ENCODE measurements at places on chromosomes 5 and 9.

- no peak for DNase-seq
Measured at GRCh38 chr5:131423056-131423455, 159.2 kb downstream of the CDC42SE2 start.

- no peak for DNase-seq
Measured at GRCh38 chr5:141100243-141100805, at the start of gene PCDHB3. Gene PCDHB3, plus strand, starts transcription at chr5:141100473. Its CDS starts 177 bp downstream, at chr5:141100650.

GRCh38 chr9:79742110-79742721, 170.5 kb downstream of the TLE4 start:
- no peak for DNase-seq

DNA sequence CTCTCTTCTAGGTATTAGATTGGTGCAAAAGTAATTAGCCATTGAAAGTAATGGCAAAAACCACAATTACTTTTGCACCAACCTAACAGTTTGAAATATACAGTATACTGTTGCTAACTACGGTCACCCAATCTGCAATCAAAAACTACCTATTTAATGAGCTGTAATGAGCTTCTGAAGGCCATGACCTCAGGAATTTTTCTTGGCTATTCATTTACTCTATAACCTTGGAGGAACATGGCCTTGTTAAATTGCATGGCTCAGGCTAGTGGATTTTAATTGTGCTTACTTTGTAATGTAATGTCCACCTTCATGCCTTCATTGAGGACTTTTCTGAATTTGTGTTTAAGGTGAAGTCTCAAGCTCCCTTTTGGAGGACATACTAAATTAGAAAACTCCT, 24.7 kb downstream of the DNAH5 start:
- DNase-seq, result no peak

DNA sequence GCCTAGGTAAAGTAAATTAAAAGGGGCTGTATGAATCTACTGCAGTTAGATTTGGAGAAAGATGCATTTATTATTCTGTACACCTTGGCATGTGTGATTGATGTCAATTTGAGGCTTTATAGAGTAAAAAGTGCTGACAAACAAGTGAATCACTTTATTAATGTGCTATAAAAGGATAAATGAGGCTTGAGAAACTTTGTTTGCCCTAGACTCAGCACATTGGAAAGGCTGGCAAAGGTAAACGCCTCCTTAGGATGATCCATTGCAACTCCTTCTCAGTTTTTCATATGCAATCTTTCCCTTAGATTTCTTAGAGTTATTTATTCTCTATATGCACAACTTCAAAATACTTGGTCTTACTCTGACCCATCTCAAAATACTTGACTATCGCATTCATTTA, 369.0 kb downstream of the HINT1 start:
- no peak for DNase-seq

DNA sequence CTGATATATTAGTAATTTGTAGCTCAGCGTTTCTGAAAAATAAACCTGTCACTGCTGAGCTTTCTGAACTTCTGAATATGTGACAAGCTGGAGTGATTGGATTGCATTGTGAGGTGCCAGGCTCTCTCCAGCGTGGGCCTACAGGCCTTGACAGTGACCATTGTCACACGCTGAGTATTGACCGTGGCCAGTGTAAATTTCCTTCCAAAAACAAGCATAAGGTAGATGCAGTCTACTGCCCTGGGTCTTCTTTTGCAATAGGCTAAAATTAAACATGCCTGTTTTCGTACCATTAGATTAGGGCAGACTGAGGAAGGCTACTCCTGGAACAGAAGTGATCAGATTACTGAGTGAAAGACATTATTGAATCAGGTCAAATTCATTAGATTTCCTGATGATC, 60.2 kb downstream of the SPEF2 start:
- no peak for DNase-seq

DNA sequence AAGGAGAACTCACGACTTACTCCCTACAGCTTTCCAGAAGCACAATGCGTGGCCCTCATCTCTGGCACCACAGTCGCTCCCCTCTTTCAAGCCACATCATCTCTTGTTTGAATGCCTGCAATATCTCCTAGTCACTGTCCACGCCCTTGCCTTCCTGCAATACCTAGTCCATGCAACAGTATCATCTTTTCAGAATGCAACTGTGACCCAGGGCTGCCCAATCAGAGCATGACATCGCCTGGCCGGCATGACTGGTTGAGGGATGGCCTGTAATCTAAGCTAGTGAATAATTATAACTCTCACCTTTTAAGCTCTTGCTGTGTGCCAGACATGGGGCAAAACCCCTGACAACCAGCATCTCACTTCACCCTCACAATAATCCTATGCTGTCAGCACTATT, 52.5 kb upstream of the CPEB4 start:
- no peak for DNase-seq

DNA sequence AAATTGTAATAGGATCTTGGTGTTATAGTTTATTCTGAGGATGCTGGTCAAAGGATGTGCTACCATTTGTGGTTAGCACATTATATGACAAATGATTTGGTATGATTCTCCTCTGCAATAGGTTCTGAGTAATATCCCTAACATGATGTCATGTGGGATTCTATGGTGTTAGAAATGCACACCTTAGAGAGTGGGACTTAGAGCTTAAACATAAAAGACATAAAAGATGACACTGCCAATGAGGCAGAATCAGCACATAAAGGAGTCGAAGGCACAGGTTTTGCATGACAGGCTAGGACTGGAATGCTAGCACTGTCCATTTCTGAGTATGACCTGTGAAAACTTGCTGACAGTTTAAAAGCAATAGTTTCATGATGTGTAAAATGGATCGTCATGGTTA, 100.4 kb downstream of the OSTF1 start:
- no peak for DNase-seq

DNA sequence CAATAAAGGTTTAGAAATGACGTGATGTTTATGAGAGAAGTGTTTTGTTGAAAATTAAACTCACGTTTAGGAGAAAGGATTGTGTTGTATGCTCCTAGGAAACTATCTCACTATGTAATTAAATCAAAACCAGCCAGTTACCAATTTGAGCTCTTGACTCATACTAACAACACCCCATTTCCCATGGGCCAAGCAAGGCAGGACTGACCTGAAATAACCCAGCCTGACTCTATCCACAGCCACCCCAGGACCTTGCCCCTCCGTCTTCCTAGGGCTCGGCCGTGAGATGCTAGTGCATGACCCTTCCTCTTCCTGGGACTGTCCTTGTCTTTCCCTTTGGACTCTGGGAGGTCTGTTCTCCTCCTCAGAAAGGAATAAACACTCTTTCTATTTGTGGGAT, 16.4 kb downstream of the TLR4 start:
- no peak for DNase-seq

GRCh38 chr9:13804532-13804931, 509.4 kb downstream of the NFIB start:
- DNase-seq, result no peak

DNA sequence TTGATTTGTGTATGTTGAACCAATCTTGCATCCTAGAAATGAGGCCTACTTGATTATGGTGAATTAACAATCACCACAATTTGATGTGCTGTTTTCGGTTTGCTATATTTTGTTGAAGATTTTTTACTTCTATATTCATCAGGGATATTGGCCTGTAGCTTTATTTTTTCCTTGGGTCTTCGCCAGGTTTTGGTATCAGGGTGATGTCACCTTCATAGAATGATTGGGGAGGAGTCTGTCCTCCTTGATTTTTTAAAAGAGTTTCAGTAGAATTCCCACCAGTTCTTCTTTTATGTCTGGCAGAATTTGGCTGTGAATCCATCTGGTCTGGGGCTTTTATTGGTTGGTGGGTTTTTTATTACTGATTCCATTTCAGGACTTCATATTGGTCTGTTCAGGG, 115.2 kb downstream of the CPLANE1 start:
- DNase-seq, result no peak

DNA sequence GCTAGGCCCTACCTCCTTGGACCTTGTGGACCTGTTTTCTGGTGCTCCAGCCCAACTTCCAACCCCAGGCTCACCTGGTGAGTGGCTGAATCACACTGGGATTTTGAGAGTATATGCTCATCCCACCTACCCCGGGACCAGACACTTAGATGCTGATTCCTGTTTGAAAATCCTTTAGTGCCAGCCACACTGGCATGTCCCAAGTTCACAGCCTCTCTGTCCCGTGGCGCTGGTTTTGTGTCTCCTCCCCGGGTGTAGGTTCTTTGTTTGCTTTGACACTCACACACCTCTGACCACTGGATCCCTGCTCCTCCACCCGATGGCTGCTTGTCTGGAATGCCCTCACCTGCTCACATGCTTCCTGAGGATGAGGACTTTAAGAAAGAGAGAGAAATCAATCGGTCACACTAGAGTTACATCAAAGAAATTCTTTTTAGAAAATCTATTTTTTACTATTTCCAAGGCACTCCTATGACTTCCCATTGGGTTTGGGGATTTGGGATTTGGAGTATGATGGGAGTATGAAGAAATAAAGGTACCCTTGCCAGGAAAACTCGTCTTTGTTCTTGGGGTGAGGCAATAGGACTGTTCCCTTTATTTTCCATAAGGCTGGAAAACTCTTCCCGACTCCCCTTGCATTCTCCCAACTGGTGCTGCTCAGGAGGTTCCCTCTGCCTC, 7.3 kb upstream of the SLC25A48 start:
- no peak for DNase-seq

DNA sequence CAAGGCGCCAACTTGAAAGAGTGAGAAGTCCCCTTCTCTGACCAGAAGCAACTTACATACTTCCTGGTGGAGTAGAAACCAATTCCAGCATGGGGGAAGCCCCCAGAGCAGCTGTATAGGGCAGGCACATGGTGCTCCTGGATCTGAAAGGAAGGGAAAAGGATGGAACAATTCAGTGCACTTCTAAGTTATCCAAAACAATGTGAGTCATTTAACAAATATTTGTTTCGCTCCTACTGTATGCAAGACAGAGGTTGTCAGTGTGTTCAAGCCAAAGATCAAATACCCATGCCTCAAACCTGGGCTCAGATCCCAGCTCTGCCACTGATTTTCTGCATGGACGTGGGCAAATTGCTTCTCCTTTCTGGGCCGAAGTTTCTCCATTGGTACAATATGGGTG, 67.1 kb downstream of the LHX2 start:
- no peak for DNase-seq

GRCh38 chr9:130150779-130151382, 21.3 kb upstream of the NCS1 start:
- no peak for DNase-seq

- no peak for DNase-seq
Measured at GRCh38 chr5:126253406-126253805, 169.8 kb upstream of the GRAMD2B start.

DNA sequence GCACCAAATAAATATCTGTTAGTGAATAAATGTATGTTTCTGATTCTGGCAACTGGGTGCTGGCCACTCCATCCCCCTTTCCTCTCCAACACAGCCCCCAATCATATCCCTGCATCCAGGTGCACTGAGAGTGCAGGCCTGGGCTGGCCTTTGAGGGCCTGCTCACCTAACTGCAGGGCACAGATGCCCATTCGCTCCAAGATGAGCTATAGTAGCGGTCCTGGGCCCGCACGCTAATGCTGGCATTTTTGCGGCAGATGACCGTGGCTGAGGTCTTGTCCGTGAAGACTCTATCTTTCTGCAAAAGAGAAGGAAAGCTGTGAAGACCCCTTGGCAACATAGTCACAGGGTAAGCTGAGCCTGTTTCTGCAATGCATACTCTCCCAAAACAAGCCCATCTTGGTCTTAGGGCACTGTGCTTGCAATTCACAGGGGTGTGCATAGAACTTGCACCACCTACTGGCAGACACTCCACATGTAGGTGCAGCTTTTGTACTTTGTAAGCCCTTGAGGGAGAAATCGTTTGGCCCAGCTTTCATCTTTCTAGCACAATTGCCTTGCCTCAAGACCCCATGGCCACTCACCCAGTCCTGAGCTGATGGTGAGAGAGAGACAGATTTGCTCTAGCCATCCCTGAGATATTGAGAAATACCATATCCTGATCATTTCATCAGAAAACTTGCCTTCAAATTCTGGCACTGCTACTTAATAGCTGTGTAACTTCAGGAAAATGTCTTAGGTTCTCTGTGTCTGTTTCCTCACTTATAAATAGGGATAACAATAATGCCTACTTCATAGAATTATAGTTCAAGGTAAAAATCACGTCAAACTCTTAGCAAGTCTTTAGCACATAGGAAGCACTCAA, 13.5 kb downstream of the IL12B start:
- DNase-seq, result no peak

DNA sequence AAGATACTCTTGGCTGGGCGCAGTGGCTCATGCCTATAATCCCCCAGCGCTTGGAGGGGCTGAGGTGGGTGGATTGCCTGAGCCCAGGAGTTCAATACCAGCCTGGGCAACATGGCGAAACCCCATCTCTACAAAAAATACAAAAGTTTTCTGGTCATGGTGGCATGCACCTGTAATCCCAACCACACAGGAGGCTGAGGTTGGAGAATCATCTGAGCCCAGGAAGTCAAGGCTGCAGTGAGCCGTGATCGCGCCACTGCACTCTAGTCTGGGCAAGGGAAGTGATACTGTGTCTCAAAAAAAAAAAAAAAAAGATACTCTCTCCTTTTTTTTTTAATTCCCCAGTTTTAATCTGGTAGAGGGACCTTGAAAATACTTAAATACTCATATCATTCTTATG, 15.0 kb downstream of the ANKRD33B start:
- DNase-seq, result no peak

- DNase-seq, result no peak
Measured at GRCh38 chr5:33338336-33339110, 102.2 kb upstream of the TARS1 start.

- no peak for DNase-seq
Measured at GRCh38 chr9:19114680-19115270, 12.1 kb upstream of the HAUS6 start.

GRCh38 chr5:93382188-93382825, 198.7 kb downstream of the NR2F1-AS1 start:
- no peak for DNase-seq

DNA sequence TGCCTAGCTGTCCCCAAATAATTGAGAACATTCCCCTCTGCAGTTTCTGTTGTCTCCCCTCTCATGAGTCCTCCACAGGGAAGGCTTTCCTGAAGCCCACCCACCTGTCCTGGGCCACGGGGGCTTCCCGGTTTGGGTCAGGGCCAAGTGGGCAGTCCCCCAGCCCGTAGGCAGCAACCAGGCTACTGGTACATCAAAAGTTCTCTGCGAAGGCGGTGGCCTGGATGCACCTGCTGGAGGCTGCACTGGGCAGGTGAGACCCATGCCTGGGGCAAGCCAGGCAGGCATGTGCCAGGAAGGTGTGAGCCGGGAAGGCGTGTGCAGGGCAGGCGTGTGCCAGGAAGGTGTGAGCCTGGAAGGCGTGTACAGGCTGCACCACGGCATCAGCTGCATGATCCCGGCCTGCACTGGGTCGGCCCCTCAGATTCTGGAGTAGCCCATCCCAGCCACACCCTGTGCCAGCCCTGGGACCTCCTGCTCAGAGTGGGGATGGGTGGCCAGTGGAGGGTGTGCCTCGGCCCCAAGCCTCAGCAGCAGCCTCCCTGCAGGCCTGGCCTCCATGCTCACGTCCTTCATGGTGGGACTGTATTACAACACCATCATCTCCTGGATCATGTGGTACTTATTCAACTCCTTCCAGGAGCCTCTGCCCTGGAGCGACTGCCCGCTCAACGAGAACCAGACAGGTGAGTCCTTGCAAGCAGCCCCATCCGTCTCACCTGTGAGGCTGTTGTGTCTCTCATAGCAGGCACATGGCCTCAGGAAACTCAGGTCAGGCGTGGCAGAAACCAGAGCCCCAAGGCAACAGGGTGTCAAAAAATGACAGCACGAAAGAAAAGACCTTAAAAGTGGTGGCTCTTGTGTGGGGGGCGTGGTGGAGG, 8.7 kb downstream of the SLC6A19 start:
- no peak for DNase-seq
